ENCODE measurements at places on chromosomes 4 and X. TPM values are rescaled to one million over a fixed set of nuclear protein-coding genes. Genes with fewer than 3 reads are reported as not detected.

The SPARCL1 gene
- total RNA-seq: not detected

The PABPC5 gene
- total RNA-seq: 0.90 TPM

The PAGE2 gene
- total RNA-seq: not detected

DNA sequence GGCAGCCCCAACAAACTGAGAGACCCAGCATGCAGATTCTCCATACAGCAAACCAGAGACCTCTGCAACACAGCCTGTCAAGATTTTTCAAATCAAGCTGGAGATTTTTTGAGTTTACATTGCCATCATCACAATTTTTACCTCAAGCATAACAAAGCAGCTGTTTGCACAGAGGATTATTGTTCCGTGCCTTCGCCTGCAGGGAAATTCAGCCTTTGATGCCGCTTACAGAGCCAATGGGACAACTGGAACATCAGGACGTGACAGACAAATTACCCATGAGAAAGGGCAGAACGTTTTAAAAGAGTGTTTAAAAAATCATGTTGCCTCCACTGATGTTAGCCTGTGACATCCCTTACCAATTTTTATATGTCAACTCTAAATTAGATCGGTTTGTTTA lies 363.7 kb downstream of the FBXW7 start:
- H3K27me3 ChIP-seq: peaks cover 10% of the 10 kb centered on the region
- no peak for DNase-seq
- no peaks in the 10 kb centered on the region for H3K36me3 ChIP-seq
- H3K4me1 ChIP-seq: no peaks in the 10 kb centered on the region
- H3K4me3 ChIP-seq: no peak overlapping the region

DNA sequence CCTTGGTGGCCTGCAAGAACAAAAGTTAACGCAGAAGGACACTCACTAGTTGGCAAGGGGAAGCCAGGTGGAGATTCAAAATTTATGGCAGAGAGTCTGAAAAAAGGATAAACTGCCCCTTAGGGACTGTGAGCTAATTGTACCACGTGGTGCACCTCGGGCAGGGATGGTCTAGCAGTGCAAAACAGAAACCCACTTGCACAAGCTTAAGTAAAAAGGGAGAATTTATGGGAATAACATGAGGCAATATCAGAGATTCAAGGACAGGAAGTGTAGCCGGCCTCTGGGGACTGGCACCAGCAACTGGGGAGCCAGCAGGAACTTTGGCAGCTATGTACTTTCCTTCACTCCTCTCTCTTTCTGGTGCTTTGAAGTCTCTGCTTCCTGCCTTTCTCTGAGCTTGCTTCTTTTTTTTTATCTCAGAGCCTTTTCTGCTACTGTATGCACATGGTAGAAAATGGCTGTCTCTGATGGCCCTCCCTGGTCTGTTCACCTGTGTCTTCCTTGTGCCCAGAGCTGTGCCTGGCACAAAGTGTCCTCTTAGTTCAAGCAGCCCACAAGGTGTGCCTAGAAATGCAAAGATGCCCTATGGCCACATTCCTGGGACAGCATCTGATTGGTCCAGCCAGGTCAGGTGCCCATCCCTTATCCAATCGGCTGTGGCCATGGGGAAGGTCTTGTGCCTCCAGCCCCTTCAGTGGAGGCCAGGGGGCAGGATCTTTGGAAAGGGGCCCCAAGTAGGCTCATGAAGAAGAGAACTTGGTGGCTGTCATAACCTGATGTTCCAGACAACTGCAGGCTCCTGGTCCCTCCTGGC lies 114.8 kb upstream of the ATP6AP2 start:
- H3K27me3 ChIP-seq: peaks cover 37% of the 10 kb centered on the region
- DNase-seq: no peak
- no peak overlapping the region for H3K4me3 ChIP-seq
- H3K4me1 ChIP-seq: no peaks in the 10 kb centered on the region
- no peaks in the 10 kb centered on the region for H3K36me3 ChIP-seq

DNA sequence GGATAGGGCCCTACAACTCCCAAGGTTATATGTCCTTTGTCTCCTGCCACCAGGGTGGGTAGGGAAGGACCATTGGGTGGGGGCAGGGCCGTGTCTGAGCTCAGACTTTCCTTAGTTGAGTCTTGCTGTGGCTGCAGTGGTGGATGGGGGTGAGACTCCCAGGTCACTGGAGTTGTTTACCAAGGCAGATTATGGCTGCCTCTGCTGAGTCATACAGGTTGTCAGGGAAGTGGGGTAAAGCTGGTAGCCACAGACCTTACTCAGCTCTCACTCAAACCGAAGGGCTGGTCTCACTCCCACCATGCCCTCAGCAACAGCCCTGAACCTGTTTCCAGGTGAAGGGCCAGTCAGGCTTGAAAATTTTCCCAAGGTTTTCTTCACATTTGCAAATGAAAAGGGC lies 58.8 kb upstream of the FAAH2 start:
- no peak overlapping the region for H3K4me3 ChIP-seq
- no peak for DNase-seq
- no peaks in the 10 kb centered on the region for H3K4me1 ChIP-seq
- no peak overlapping the region for H3K27ac ChIP-seq
- H3K27me3 ChIP-seq: no peaks in the 10 kb centered on the region
- no peaks in the 10 kb centered on the region for H3K36me3 ChIP-seq

DNA sequence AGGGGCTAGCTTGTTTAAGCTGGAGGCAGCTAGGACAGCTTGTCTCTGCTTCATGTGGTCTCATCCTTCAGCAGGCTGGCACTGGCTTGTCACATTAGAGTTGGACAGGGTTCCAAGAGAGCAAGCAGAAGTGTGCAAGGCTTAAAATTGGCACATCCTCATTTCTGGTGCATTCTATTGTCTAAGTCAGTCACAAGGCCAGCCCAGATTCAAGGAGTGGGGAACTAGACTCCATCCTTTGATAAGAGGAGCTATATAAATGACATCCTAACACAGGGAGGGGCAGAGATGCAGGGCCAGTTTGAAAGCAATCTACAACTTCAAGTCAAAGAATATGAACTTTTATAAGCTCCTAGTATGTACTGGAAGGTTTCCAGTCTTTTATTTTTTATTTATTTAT lies 313.2 kb downstream of the PTTG2 start:
- H3K4me1 ChIP-seq: no peaks in the 10 kb centered on the region
- no peak overlapping the region for H3K27ac ChIP-seq
- no peaks in the 10 kb centered on the region for H3K27me3 ChIP-seq
- DNase-seq: no peak
- H3K36me3 ChIP-seq: no peaks in the 10 kb centered on the region
- H3K4me3 ChIP-seq: no peak overlapping the region

GRCh38 chrX:31112226-31112999 lies 40.6 kb upstream of the FTHL17 start:
- H3K27ac ChIP-seq: no peak overlapping the region
- H3K4me1 ChIP-seq: no peaks in the 10 kb centered on the region
- H3K36me3 ChIP-seq: no peaks in the 10 kb centered on the region

DNA sequence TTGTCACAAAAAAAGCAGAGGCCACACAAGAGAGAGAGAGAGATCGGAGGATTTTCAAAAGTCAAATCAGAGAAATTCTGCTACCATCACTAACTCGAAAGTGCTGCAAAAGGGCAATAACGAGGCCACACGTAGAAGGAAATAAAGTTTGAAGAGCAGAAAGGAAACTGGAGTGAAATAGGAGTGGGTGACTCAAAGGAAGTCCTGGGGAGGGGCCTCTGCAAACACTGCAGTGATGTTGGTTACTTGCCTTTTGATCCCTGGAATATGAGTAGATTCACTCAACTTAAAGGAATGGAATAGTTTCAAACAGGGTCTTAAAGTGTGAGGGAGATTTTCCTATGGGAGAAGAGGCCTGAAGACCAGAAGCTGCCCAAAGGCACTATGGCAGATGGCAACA lies 663.4 kb upstream of the LCORL start:
- no peak overlapping the region for H3K27ac ChIP-seq
- no peaks in the 10 kb centered on the region for H3K36me3 ChIP-seq
- no peak overlapping the region for H3K4me3 ChIP-seq
- no peaks in the 10 kb centered on the region for H3K27me3 ChIP-seq
- H3K4me1 ChIP-seq: no peaks in the 10 kb centered on the region

- no peak overlapping the region for H3K27ac ChIP-seq
- no peak overlapping the region for H3K4me3 ChIP-seq
- peaks cover 1% of the 10 kb centered on the region for H3K27me3 ChIP-seq
Observed at GRCh38 chr4:48237996-48238645, 31.5 kb downstream of the TEC start.

GRCh38 chr4:69066945-69067344 lies 29.3 kb upstream of the UGT2B7 start:
- H3K27me3 ChIP-seq: no peaks in the 10 kb centered on the region
- no peaks in the 10 kb centered on the region for H3K4me1 ChIP-seq
- H3K36me3 ChIP-seq: no peaks in the 10 kb centered on the region
- no peak overlapping the region for H3K27ac ChIP-seq

- peak overlapping the region; percentile 56 for H3K4me3 ChIP-seq
- peak overlapping the region; percentile 94 for H3K27ac ChIP-seq
- no peaks in the 10 kb centered on the region for H3K27me3 ChIP-seq
- H3K36me3 ChIP-seq: no peaks in the 10 kb centered on the region
- peaks cover 17% of the 10 kb centered on the region for H3K4me1 ChIP-seq
Observed at GRCh38 chrX:153765138-153766079, 1.4 kb downstream of the PLXNB3 start.

All from IMR-90 (cell line).